ENCODE measurements at places on chromosomes 16 and 17.

DNA sequence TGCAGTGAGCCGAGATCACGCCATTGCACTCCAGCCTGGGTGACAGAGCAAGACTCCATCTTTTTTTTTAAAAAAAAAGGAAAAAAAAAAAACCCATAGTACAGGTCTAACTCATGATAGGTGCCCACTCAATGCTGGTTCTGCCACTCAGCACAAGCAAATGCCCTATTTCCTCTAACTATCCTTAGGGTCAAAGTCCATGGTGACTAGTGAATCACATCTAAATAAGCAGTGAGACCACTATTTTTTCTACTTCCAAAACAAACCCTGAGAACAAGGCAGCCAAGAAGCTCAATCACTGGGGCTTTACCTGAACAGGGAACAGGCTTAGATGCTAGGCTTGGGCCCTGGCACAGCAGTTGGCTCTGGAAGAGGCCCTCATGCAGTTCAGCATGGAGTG lies 3.4 kb downstream of the BLTP2 start:
- DNase-seq, result no peak

GRCh38 chr17:67260170-67260987 lies 15.4 kb upstream of the HELZ start:
- no peak for DNase-seq

GRCh38 chr16:77894162-77894561 lies 105.8 kb downstream of the VAT1L start:
- DNase-seq, result no peak

DNA sequence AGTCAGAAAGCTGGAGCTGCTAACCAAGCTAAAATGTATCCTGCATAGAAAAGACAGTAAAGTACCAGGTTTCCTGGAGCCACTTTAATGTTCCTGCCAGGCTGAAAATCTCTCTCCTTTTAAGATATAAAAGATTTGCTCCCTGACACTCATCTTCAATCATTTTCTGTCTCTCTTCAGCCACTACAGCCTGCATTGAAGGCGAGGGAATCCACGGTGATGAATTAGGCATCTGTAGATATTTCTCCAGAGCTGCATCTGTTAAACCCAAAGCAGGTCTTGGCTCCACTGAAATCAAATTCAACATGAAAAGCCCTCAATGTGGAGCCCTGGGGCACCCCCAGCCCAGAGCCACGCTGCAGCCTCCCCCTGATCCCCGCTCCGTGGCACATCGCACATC lies 94.7 kb upstream of the CRHR1 start:
- no peak for DNase-seq

DNA sequence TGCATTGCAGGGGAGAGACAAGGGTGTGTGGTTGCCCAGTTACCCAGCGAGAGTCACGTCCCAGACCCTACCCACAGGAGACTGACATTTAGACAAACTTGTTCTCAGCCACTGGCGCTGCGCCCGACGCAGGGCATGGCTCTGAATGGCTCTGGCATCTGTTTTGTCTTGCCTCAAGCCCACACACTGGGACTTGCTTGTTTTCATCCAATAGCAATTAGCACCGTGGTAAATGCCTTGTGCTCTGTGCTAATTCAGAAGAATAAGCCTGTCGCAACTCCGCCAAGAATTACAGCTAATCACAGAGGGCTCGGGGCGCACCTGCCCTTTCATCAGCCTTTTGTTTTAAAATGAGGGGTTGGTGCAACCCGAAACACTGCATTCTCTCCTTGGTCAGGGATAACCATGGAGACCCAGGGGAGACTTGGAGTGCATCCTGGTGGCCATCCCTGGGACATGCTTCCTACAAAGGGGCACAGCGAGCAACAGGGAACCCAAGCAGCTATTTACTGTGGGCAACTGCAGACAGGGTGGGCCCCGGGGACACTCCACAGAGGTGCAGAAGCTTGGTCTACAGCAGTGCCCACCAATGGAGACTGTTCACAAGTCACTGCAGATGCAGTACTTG lies 220.6 kb upstream of the ZFHX3 start:
- no peak for DNase-seq

DNA sequence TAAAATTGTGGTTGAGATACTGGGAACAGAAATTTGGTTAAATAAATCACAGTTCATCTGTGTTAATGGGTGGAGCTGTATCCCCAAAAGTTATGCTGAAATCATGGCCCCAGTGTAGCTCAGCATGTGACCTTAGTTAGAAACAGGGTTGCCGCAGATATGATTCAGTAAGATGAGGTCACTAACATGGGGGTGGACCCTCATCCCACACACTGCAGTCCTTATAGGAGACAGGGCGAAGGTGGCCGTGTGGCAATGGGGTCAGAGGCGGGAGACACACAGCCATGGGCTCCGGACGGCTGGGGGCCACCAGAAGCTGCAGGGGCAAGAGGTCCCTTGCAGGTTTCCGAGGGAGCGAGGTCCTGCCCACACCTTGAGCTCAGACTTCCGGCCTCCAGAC lies 10.7 kb downstream of the GALNS start:
- no peak for DNase-seq

GRCh38 chr17:34852614-34853013 lies 108.6 kb downstream of the CCT6B start:
- DNase-seq, result no peak

GRCh38 chr17:17818088-17818526 lies 18.7 kb downstream of the SREBF1 start:
- DNase-seq, result no peak

- no peak for DNase-seq
These were observed 20.7 kb downstream of the SPHK1 start for GRCh38 chr17:76404976-76405563.

DNA sequence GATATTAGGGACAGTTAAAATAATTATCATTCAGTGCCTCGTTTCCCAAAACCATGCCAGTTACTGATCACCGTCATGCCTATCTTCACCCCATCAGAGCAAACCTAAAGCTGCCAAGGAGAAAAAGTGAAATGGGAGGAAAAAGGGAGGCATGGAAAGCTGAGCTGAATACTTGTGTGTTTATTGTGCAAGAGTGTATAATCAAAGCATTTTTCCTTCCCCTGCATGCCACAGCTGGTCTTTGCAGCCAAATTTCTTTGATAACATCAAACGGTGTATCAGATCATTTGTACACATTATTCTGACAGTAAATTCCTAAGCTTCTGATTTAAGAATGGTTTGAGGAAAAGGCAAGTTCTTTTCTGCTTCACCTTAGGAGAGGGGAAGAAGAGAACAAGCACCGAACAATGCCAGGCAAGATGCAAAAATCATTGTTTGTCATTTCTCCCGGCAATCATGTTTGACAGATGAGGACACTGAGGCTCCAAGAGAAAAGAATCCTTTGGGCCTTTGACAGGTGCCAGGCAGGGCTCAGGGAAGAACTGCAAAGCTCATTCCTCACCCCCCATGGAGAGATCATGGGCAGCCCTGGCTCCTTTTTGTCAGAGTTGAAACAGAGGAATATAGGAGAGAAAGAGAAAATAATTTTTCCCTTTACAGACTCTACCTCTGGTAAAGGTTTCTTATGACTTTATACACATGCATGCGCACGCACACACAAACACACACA lies 51.4 kb upstream of the ARHGAP44 start:
- no peak for DNase-seq

- DNase-seq, result no peak
These were observed 813.9 kb downstream of the KCNJ18 start for GRCh38 chr17:22506231-22506630.

DNA sequence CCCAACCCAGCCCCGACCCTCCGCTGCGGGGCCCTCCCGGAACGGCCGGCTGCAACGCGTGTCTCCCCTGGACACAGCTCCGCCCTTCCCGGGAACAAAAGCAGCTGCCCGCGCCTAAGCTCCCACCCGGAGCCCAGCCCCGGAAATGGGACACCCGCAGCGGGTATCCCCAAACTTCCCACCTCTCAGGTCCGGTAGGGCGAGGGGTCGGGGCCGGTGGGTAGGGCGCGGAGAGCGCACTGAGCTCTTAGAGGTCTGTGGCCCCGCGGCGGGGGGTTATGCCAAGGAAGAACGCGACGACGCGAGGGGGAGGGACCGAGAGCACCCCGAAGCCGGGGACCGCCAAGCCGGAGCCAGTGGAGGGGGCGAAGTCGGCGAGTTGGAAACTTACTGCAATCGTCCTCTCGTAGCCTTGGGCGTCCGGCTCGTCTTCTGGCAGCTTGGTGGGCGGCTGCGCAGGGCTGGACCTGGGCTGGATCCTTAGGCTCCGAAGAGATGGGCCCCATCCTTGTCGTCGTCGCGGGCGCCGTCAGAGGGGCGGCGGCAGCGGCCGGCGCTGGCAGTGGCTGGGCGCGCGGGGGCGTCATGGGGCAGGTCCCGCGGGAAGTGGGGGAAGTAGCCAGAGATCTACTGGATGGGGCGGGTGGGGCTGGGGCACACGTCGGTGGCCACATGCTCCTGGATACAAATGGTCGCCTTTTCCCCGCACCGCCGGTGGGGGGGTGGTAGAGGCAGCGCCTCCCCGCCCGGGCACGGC lies 6.9 kb downstream of the USP6 start:
- DNase-seq, result no peak

GRCh38 chr17:80501741-80502577 lies 25.6 kb upstream of the NPTX1 start:
- DNase-seq, result no peak

DNA sequence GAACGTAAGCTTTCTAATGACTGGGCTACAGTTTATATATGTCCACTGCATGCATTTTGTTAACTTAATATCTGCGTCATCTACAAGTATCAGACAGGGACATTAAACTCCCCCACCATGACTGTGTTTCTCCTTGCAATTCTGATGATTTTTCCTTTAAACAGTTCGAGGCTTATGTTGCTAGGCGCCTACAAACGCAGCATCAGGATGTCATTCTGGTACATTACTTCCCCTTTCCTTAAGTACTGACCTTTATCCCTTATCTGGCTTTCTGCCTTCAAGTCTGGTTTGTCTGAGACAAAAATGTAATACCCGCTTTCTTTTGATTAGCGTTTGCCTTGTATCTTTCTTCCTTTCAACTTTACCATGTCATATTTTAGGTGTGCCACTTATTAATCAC lies 362.4 kb downstream of the SLC39A11 start:
- DNase-seq, result no peak

GRCh38 chr16:9081843-9082242 lies 9.6 kb upstream of the HAPSTR1 start:
- no peak for DNase-seq

GRCh38 chr17:49112936-49113335 lies 19.6 kb upstream of the B4GALNT2 start:
- DNase-seq, result no peak

DNA sequence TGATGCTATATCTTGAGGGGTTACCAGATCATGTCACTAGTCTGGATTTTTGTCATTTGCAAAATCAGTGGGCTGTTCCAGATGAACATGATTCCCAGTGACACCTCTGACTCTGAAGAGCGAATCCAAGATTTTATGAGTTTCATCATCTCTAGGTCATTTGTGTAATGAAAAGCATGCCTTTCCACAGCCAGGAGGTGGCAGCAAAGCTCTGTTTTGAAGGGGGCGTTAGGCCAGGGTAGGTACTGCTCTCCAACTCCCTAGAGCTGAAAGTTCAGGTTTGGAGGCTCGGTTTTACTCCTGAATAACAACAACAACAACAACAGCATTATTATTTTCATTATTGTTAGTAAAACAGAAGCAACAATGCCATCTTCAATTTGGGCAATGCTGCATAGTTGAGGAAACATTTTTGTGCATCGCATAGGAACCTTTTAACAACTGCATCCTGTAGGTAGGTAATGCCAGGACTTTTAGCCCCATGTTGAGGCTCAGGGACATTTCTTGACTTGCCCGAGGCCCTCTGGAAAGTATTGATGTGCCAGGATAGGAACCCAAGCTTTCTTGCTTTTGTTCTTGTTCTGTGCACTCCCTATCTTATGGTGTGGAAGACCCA lies 77.0 kb downstream of the MYH13 start:
- DNase-seq, result peak; percentile 4

GRCh38 chr17:41559548-41559947 lies 12.3 kb downstream of the KRT9 start:
- DNase-seq, result no peak

GRCh38 chr17:36849871-36850348 lies 87.4 kb upstream of the LHX1 start:
- no peak for DNase-seq

GRCh38 chr16:87555647-87556046 lies 46.7 kb upstream of the JPH3 start:
- no peak for DNase-seq

GRCh38 chr17:40511136-40511535 lies 9.7 kb upstream of the TNS4 start:
- no peak for DNase-seq

DNA sequence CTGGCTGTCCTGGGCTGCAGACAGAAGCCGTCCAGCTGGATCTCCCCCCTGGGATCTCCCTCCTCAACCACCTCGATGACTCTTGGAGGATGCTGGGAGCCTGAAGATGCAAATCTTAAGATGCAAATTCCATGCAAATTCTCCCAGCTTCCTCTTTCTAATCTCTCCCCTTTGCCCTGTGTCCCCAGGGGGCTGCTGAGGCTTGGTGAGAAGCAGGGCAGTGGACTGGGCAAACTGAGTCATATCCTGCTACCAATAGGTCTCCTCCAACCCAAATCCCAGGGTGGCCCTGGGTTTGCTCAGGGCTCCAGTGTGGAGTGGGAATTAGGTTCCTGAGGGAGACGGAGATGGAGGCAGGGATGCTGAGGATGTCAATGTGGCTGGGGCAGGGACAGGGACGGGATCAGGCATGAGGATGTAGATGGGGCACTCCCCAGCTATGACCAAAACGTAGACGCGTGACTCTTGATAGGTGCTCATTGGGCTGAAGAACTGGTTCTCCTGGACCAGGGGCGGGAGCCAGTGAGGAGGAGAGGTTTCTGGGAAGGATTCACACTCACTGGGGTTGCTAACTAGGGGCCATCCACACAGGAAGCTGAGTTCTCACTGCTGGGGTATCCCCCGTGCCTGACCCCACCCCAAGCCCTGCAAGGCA lies 3.6 kb upstream of the ALOX12B start:
- no peak for DNase-seq

- no peak for DNase-seq
These were observed 60.4 kb upstream of the MMP2 start for GRCh38 chr16:55418586-55418985.

DNA sequence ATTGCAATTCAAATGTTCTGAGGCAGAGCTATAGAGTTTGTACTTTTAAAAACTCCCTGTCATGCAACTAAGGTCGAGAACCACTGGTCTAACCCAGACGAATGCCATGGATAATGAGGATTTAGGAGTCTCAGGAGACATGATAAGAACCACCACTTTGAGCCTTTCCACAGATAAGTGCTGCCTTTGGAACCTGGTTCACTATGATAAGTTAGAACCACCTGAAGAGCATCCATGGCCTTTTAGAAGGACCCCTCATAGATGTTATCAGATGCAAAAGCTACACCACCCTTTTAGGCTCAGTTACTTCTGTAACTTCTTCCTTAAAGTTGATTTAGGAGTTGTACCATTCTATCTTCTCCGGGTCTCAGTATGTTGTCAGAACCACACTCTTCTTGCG lies 350.6 kb upstream of the CCL2 start:
- no peak for DNase-seq

Measured in CD4-positive, alpha-beta T cell treated with Interleukin-2 at 100 ng/mL for 4 hours (primary cell).